Stimulated activated CD8-positive, alpha-beta memory T cell treated with anti-CD3 and anti-CD28 coated beads, Interleukin-15, amount 100 ng/mL, for 24 hours (primary cell): ENCODE measurements at places on chromosomes 4 and X.

GRCh38 chr4:153005899-153006381 is 69.8 kb downstream of the FHDC1 start:
- no peak for DNase-seq

GRCh38 chrX:155577682-155578081 is 35.1 kb downstream of the TMLHE start:
- no peak for DNase-seq

DNA sequence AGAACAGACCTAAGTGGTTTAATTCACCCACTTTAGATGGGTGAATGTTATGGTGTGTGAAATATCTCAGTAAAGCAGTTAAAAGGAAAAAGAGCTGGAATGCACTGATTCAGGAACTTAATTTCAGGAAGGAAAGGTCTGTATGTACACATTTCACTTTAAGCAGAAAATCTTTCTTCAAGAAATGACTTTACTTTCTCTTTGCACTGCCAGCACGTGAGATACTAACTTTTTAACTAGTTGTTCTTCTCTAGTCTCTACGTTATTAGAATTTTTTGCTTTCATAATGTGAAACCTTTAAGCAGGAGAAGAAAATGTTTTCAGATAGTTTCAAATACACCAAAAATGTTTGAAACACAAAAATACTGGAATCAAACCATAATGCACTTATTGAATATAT is 18.8 kb downstream of the C4orf46 start:
- no peak for DNase-seq

DNA sequence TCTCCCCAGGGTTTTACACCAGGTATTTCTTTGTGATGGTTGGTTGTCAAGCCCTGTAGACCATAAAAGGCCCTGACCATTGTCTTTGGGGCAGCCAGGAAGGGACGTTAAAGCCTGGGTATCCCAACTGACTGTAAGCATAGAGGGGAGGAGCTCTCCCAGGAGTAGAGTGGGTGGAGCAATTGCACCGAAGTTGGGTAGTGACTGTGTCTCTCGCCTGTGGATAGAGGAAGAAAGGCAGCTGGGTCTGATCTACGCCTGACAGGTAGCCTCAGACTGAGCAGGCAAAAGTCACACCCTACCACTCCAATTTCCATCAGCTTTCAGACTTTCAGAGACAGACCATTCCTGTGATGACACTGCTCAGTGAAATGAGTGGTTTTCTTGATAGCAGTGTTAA is 123.3 kb downstream of the KLHL8 start:
- no peak for DNase-seq

DNA sequence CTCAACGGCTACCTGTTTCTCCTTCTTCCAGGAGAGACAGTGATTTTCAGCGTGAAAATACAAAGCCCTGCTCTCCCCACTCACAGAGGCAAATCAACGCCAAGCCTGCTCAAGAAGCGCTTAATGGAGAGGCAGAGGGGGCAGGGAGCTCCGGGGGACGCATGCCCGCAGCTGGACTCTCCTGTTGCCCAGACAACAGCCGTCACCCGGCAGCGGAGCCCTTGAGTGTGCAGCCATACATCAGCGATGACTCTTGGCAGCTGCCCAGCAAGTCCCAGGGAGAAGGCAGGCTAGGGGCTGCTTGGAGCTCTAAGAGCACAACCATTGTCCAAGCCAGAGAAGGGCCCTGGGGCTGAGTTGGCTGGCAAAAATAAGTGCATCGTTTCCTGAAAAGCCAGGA is 71.0 kb upstream of the AFAP1 start:
- no peak for DNase-seq

DNA sequence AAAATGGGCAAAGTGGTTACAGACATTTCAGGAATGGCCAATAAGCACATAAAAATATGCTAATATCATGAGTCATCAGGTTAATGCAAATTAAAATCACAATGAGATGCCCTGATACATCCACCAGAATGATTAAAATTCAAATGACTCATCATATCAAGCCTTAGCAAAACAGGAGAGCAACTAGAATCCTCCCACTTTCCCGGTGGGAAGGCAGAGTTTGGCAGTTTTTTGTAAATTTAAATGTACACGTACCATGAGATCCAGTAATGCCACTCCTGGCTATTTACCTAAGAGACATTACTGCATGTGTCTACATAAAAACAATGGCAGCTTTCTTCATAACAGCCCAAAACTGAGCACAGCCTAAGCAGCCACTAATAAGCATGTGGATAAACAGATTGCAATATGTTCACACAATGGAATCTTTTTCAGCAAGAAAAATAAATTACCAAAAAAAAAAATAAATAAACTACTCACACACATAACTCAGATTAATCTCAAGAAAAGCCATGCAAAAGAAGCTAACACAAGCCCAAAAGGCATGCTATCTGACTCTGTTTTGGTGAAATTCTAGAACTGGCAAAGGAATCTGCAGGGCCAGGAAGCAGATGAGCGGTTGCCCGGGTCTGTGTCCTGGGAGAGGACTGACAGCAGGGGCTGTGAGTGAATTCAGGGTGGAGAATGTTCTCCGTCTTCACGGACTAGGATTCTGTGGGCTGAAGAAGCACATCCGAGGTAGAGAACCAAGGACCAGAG is 48.8 kb downstream of the AFAP1 start:
- DNase-seq, result no peak

GRCh38 chrX:66919280-66919832 is 280.5 kb upstream of the EDA2R start:
- DNase-seq, result no peak

DNA sequence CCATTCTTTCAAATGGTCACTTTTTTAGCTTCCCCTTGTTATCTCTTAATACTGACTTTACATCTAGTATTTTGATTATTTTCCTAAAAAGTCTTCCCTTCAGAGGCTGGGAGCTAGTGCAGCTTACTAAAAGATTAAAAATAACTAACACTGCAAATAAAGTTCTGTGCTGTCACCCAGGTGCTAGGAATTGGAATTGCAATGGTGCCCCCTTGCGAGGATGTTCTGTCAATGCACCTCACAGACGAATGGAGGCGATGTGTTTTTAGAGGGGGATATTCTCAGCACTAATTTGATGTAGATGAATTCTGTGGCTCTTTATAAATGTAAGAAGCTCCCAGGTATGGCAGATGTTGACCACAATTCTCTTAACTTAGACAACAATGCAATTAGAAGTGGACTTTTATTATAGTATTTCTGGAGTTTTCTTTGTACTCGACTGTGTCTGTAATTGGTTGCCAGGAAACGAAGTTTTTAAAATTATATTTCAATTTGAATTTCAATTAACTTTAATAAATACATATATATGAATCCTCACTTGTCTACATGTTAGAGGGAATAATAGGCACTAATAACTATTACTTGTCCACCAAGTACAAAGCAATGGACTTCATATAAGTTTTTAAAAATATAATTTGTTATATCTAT is 22.0 kb upstream of the SMIM31 start:
- DNase-seq, result peak; percentile 0

GRCh38 chr4:75495476-75495875 is 18.7 kb downstream of the RCHY1 start:
- no peak for DNase-seq

GRCh38 chr4:139522457-139522856 is 33.6 kb downstream of the SETD7 start:
- no peak for DNase-seq

GRCh38 chrX:9595174-9595573 is 130.3 kb downstream of the TBL1X start:
- no peak for DNase-seq

- no peak for DNase-seq
Measured at GRCh38 chr4:173247321-173247720, 78.7 kb downstream of the GALNT7 start.

DNA sequence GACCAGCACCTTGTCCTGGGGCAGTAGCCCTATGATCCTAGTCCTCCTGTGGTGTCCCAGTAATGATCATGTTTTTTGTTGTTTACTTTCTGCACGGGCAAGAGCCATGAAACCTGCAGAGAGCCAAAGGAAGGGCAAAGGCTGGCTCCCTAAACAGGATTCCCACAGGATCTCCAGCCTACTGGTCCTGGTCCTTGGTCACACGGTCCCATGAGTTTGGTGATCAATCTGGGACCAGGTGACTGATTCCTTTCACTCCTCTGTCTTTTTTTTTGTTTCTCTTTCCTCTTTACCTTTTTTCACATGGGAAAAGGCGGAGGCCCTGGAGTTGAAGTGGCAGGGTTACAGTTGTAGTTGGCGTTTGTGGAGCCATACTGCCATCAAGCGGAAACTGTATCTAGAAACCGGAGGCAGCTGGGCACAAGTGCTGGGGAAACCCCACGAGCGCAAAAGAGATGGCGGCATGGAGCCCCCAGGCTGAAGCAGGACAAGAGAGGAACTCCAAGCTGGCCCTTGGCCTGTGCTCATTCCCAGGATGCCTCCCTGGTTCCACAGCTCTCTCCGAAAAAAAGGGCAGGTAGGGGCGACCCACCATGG is 34.6 kb downstream of the NBDY start:
- DNase-seq, result no peak

DNA sequence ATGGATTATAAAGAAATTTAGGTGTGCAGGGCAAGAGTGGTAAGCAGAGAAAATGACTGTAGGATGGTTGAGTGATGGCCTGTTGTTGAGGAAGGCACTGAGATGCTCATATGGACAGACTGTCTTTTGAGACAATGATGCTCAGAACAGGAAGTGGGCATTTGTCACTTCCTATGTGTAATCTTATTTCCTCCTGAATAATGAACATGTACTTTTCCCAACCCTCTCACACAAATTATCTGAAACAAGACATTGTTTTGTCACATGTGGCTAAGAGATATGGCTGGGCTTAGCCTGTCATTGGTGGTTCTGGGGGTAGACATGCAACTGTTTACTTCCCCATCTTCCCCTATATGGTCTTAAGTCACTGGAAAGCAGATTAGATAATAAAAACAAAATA is 240.5 kb downstream of the CFAP47 start:
- DNase-seq, result no peak

GRCh38 chr4:53605783-53606182 is 14.5 kb upstream of the LNX1 start:
- DNase-seq, result no peak

DNA sequence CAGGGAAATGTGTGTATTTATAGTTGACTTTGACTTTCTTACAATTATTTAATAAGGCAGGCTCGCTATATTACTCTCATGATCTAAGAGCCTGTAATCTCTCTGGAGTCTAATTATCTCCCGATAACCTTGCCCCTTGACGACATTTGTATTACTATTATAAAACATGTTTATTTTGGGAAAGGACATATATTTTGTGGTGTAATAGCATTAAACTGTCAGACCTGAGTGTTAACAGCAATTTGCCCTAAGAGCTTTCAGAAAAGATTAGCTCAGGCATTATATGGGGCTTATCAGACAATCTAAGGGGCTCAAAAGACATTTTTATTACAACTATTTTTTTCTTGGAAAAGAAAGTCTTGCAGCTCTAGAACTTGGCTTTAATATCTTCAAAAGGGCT is 427.9 kb upstream of the SLIT2 start:
- no peak for DNase-seq

DNA sequence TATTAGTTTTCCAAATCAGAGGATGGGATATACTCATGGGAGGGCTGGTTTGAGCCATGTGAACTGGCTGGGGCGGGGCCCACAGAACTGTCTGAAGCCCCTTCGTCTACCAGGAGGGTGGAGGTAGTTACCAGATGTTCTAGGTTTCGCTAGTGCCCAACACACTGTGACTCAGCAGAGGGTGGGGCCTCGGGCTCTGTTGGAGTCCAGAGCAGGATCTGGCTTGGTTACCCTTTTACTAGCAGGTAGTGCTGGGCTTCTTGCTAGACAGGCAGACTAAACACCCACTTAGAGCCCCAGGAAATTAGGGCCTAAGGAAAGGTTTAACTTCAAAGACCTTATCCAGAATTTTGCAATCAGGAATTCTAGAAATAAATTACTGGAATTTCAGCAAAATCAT is 56.2 kb upstream of the CHRDL1 start:
- DNase-seq, result no peak

DNA sequence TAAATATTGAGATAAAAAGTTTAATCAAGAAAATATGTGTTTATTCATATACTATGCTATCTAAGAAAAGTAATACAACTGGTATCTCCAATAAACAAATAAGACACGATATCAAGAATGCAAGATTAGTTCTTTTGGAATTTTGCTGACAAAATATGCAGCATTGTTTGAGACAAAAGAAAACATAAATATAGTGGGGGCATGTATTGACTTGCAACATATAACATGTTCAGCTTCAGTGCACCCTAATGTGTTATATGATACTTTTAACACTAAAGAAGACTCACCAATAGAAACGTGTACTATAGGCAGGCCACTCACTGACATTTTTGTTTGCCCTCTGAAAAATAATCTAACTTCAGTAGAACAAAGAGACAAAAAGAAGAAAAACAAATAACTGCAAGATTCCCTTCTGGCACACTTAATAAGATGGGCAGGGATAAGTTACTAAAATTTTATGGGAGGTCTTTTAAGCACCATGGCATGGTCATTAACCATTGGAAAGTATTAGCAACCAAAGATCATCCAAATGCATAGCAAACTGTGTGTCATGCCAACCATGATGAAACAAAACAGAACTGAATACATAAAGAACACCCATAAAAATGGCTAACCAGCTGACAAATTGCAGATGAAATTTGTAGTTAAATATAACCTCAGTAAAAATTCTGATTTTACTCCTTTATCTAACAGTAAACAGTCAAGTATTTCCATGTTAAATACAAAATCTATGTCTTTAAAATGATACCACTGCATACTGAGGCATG is 447.9 kb upstream of the FAM241A start:
- no peak for DNase-seq
